ENCODE measurements at places on chromosomes 16 and 17. TPM values are rescaled to one million over a fixed set of nuclear protein-coding genes. Genes with fewer than 3 reads are reported as not detected.

The CBX2 gene
- 22.9 TPM for polyA plus RNA-seq

The GRB7 gene
- polyA plus RNA-seq: 38.8 TPM

The ANKRD40CL gene
- 0.48 TPM for polyA plus RNA-seq

The MTSS2 gene
- 41.6 TPM for polyA plus RNA-seq

The RNF40 gene
- polyA plus RNA-seq: 121 TPM

The ACSM3 gene
- polyA plus RNA-seq: 136 TPM

The TNFRSF17 gene
- polyA plus RNA-seq: 0.18 TPM

The ARL4D gene
- 7.1 TPM for polyA plus RNA-seq

The CDK10 gene
- polyA plus RNA-seq: 122 TPM

The INCA1 gene
- polyA plus RNA-seq: 8.8 TPM

The KRT9 gene
- not detected for polyA plus RNA-seq

The CDYL2 gene
- 8.3 TPM for polyA plus RNA-seq

The AXIN1 gene
- polyA plus RNA-seq: 14.7 TPM

The BRICD5 gene
- 6.7 TPM for polyA plus RNA-seq

The KRTAP4-3 gene
- polyA plus RNA-seq: not detected

The NPW gene
- 3.8 TPM for polyA plus RNA-seq

The LRRC46 gene
- 2.8 TPM for polyA plus RNA-seq

The CAPN15 gene
- polyA plus RNA-seq: 23.8 TPM

The CD300LF gene
- 0.23 TPM for polyA plus RNA-seq

The PLD6 gene
- polyA plus RNA-seq: 4.5 TPM

The PER1 gene
- 22.9 TPM for polyA plus RNA-seq

The CDK5RAP3 gene
- 186 TPM for polyA plus RNA-seq

The KRTAP3-1 gene
- not detected for polyA plus RNA-seq

The KRT12 gene
- 0.37 TPM for polyA plus RNA-seq

The WFIKKN2 gene
- polyA plus RNA-seq: 0.71 TPM

The SLC35G6 gene
- polyA plus RNA-seq: 0.45 TPM

The FOXJ1 gene
- 15.5 TPM for polyA plus RNA-seq
